ENCODE measurements at places on chromosomes 12 and 14. TPM values are rescaled to one million over a fixed set of nuclear protein-coding genes. Genes with fewer than 3 reads are reported as not detected.

Gene DHRS2
- polyA plus RNA-seq = 0.84 TPM

Gene GPR84
- 0.16 TPM for polyA plus RNA-seq

Gene IL23A
- 0.75 TPM for polyA plus RNA-seq

Gene P2RX2
- polyA plus RNA-seq = 24.1 TPM

Gene TAS2R43
- polyA plus RNA-seq = 0.48 TPM

Gene FAM90A1
- 0.91 TPM for polyA plus RNA-seq

Gene RIPK3
- 14.8 TPM for polyA plus RNA-seq

Gene A2ML1
- polyA plus RNA-seq = 0.13 TPM

DNA sequence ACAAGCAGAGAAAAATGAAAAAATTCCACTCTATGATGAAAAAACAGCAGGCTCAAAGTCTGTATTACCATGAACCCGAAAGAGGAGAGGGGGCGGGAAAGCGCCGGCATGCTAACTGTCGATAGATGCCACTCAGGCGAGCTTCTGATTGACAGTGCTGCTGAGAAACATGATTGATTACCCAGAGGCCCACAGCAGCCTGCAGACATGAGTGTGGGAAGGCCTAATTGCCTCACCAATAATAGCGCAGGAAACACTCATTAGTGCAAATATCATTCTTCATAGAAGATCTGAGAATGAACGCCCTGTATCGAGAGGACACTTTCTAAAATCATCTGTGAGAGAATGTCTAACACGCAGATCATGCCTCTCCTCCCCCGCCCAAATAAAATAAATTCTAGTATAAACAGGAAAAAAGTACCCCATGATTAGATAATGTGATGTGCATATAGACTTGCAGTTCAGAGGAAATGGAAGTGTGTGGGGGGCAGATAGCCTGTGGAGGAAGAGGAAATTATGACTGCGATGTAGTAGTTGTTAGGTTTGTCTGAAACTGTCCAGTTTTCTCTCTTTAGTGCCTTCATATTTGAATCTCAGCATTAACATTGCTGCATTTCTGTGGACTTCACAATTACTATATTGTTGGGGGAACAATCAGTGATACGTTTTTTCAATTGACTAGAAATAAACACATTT lies 15.6 kb downstream of the TPH2 start:
- no peak overlapping the region for H3K27ac ChIP-seq
- H3K36me3 ChIP-seq = no peaks in the 10 kb centered on the region
- peaks cover 4% of the 10 kb centered on the region for H3K27me3 ChIP-seq
- DNase-seq = no peak

- H3K27me3 ChIP-seq = no peaks in the 10 kb centered on the region
- no peak overlapping the region for H3K27ac ChIP-seq
- no peak for DNase-seq
- no peaks in the 10 kb centered on the region for H3K4me1 ChIP-seq
- H3K4me3 ChIP-seq = no peak overlapping the region
Observed at GRCh38 chr14:70033116-70033515, 153.9 kb downstream of the SMOC1 start.

GRCh38 chr12:27682534-27682933 lies 13.7 kb upstream of the REP15 start:
- H3K4me1 ChIP-seq = no peaks in the 10 kb centered on the region
- H3K4me3 ChIP-seq = no peak overlapping the region
- H3K36me3 ChIP-seq = peaks cover 40% of the 10 kb centered on the region
- no peaks in the 10 kb centered on the region for H3K27me3 ChIP-seq
- no peak for DNase-seq

GRCh38 chr12:49609875-49610154 lies 4.4 kb upstream of the FAM186B start:
- H3K36me3 ChIP-seq = no peaks in the 10 kb centered on the region
- H3K27ac ChIP-seq = no peak overlapping the region
- H3K4me1 ChIP-seq = no peaks in the 10 kb centered on the region
- no peak for DNase-seq
- H3K4me3 ChIP-seq = no peak overlapping the region

GRCh38 chr12:12441843-12442461 lies 85.1 kb downstream of the BORCS5 start:
- H3K36me3 ChIP-seq = no peaks in the 10 kb centered on the region
- DNase-seq = peak; percentile 44
- no peaks in the 10 kb centered on the region for H3K27me3 ChIP-seq
- H3K27ac ChIP-seq = peak overlapping the region; percentile 29

GRCh38 chr12:124884587-124885438 lies 21.1 kb upstream of the SCARB1 start:
- peaks cover 36% of the 10 kb centered on the region for H3K4me1 ChIP-seq
- H3K36me3 ChIP-seq = no peaks in the 10 kb centered on the region
- H3K4me3 ChIP-seq = no peak overlapping the region
- H3K27ac ChIP-seq = peak overlapping the region; percentile 96
- peak; percentile 98 for DNase-seq

- H3K27me3 ChIP-seq = peaks cover 2% of the 10 kb centered on the region
- DNase-seq = no peak
- no peaks in the 10 kb centered on the region for H3K36me3 ChIP-seq
- no peak overlapping the region for H3K27ac ChIP-seq
- peaks cover 5% of the 10 kb centered on the region for H3K4me1 ChIP-seq
Observed at GRCh38 chr14:96614481-96614881, 112.3 kb downstream of the PAPOLA start.

DNA sequence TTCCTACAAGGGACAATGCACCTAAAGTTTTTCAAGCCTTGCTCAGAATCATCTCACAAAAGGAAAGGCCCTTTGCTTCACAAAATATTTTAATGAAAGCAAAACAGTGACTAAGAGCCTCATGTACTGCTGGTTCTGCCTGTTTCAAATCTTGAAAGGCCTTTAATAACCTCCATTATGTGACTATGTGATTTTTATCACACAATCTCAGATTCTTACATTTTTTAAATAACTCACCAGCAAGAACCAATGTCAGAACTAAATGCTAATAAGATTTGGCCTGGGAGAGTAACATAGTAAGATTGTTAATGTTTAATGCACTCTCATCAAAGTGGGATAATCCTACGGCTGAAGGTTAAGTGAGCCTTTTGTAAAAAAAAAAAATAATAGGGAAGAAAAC lies 378.9 kb downstream of the RGS6 start:
- H3K36me3 ChIP-seq = no peaks in the 10 kb centered on the region
- no peak for DNase-seq
- peaks cover 2% of the 10 kb centered on the region for H3K4me1 ChIP-seq
- H3K4me3 ChIP-seq = no peak overlapping the region
- no peak overlapping the region for H3K27ac ChIP-seq

- no peak overlapping the region for H3K27ac ChIP-seq
- no peak for DNase-seq
- H3K4me1 ChIP-seq = no peaks in the 10 kb centered on the region
- H3K36me3 ChIP-seq = no peaks in the 10 kb centered on the region
- no peak overlapping the region for H3K4me3 ChIP-seq
Observed at GRCh38 chr12:72740064-72740463, 467.9 kb downstream of the TRHDE start.

- H3K36me3 ChIP-seq = no peaks in the 10 kb centered on the region
- H3K4me3 ChIP-seq = peak overlapping the region; percentile 17
- peaks cover 18% of the 10 kb centered on the region for H3K4me1 ChIP-seq
- H3K27ac ChIP-seq = no peak overlapping the region
- peak; percentile 13 for DNase-seq
- peaks cover 73% of the 10 kb centered on the region for H3K27me3 ChIP-seq
Observed at GRCh38 chr14:32934073-32934880, 4.4 kb upstream of the NPAS3 start.

DNA sequence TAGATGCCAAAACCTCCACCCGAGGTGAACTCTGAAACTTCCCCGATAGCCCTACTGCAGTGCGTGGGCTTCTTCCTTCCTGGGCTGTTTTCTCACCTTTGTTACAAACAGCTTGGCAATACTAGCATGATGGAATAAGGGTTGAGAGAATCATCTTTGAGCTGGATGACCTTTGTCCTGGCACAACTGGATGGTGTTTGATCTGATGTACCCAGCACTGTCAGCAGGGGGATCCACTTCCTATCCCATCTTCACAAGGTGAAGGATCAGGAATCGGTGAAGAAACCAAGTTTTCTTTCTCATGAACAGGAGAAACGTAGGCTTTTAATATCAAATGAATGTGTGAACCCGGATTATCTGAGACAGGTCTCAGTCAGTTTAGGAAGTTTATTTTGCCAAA lies 19.5 kb upstream of the LRRC10 start:
- H3K4me1 ChIP-seq = no peaks in the 10 kb centered on the region
- H3K4me3 ChIP-seq = no peak overlapping the region
- H3K27ac ChIP-seq = no peak overlapping the region
- H3K36me3 ChIP-seq = no peaks in the 10 kb centered on the region
- no peak for DNase-seq

DNA sequence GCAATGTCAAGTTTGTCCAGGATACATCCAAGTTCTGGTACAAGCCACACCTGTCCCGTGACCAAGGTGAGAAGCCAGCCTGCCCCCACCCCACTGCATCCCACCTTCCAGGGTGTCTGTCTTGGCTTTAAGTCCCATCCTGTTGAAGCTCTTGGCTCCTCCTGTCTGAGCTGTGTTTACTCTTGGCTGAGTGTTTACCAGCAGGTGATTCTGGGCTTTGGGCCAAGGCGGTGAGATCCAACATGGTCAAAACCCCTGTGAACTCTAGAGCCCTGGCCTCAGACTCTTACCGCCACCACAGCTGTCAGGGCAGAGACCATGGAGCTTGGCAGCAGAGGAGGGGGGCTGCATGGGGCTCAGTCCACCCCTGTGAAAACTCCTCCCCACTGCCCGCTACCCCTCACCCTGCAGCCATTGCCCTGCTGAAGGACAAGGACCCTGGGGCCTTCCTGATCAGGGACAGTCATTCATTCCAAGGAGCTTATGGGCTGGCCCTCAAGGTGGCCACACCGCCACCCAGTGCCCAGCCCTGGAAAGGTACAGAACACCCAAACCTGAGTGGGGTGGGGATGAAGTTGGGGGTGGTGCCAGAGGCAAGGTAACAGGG lies 11.6 kb downstream of the TNS2 start:
- peaks cover 68% of the 10 kb centered on the region for H3K36me3 ChIP-seq
- DNase-seq = peak; percentile 68
- no peaks in the 10 kb centered on the region for H3K27me3 ChIP-seq
- no peak overlapping the region for H3K27ac ChIP-seq

DNA sequence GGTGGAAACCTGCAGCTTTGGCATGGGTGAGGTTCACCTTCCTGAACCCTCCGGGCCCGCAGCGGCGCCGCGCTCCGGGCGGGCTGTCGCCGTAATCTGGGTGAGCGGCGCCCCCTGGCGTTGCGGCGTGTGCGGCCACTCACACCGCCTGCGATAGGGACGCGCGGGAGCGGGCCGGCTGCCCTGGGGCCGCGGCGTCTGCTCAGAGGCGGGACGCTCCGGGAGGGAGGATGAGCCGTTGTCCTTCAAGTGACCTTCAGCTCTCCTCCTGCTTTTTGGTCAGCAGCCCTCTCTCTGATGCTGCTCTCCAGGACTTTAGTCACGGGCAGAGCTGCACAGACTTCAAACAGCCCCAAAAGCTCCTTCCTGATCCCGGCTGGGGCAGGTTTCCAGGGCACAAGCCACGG lies 211.7 kb upstream of the FKBP4 start:
- no peak overlapping the region for H3K27ac ChIP-seq
- no peak overlapping the region for H3K4me3 ChIP-seq
- no peaks in the 10 kb centered on the region for H3K4me1 ChIP-seq
- no peaks in the 10 kb centered on the region for H3K36me3 ChIP-seq
- H3K27me3 ChIP-seq = peaks cover 28% of the 10 kb centered on the region

GRCh38 chr12:76952995-76953394 lies 74.2 kb upstream of the CSRP2 start:
- no peak for DNase-seq
- no peaks in the 10 kb centered on the region for H3K4me1 ChIP-seq
- H3K36me3 ChIP-seq = no peaks in the 10 kb centered on the region

GRCh38 chr14:101248840-101249675 lies 312.2 kb upstream of the DIO3 start:
- H3K27me3 ChIP-seq = no peaks in the 10 kb centered on the region
- H3K4me1 ChIP-seq = no peaks in the 10 kb centered on the region
- H3K36me3 ChIP-seq = no peaks in the 10 kb centered on the region
- DNase-seq = no peak

DNA sequence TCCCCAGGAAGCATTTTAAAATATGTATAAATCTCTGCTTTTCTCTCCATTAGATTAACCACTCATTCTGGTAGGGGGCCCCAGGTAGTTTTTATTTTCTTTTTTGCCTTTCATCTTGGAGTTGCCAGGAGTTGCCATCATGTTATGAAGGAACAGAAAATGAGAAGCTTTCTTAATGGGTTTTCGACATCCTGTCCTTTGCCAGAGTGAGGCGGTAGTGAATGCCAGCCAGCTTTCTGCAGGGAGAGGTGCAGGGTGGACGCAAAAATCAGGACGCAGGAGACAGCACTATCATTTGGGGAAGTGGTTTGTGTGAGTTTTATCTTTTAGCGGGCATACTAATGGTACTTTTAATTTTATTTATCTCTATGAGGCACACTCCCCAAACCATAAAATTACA lies 1.7 kb downstream of the RASSF8 start:
- H3K36me3 ChIP-seq = no peaks in the 10 kb centered on the region
- H3K4me3 ChIP-seq = peak overlapping the region; percentile 79
- peak; percentile 23 for DNase-seq
- no peaks in the 10 kb centered on the region for H3K27me3 ChIP-seq
- no peaks in the 10 kb centered on the region for H3K4me1 ChIP-seq

- no peak overlapping the region for H3K4me3 ChIP-seq
- no peak overlapping the region for H3K27ac ChIP-seq
- H3K27me3 ChIP-seq = no peaks in the 10 kb centered on the region
- H3K36me3 ChIP-seq = no peaks in the 10 kb centered on the region
Observed at GRCh38 chr12:97556302-97556779, 93.7 kb downstream of the RMST start.

- peaks cover 45% of the 10 kb centered on the region for H3K36me3 ChIP-seq
- H3K27me3 ChIP-seq = no peaks in the 10 kb centered on the region
- peaks cover 4% of the 10 kb centered on the region for H3K4me1 ChIP-seq
- peak overlapping the region; percentile 91 for H3K4me3 ChIP-seq
- peak; percentile 49 for DNase-seq
Observed at GRCh38 chr14:77459072-77459723, 1.3 kb downstream of the AHSA1 start.

- H3K27me3 ChIP-seq = no peaks in the 10 kb centered on the region
- no peaks in the 10 kb centered on the region for H3K4me1 ChIP-seq
- DNase-seq = no peak
- no peak overlapping the region for H3K4me3 ChIP-seq
Observed at GRCh38 chr14:91985521-91986255, 38.2 kb upstream of the FBLN5 start.
